ENCODE measurements at places on chromosomes 5 and 9.

GRCh38 chr5:40413743-40414142, 266.0 kb upstream of the PTGER4 start:
- DNase-seq = no peak

- DNase-seq = no peak
Observed at GRCh38 chr5:3324421-3325101, 271.1 kb upstream of the IRX1 start.

DNA sequence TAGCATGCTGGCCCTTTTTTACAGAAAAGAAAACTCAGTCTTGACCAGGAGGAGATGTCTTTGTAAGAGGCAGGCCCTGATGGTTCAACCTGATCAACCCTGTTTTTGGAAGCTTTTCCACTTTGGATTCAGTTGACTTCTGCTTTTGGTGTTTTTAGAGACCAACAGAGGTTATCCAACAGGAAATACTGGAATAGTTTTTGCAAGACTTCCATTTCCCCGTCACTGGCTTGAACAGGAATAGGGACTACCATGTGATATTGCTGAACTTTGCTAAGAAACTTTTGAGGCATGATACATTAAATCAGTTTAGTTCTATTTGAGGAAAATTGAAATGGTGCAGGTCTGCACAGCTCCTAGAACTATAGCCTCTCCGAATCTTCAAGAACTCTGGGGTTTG, 17.1 kb upstream of the DAB2 start:
- no peak for DNase-seq

DNA sequence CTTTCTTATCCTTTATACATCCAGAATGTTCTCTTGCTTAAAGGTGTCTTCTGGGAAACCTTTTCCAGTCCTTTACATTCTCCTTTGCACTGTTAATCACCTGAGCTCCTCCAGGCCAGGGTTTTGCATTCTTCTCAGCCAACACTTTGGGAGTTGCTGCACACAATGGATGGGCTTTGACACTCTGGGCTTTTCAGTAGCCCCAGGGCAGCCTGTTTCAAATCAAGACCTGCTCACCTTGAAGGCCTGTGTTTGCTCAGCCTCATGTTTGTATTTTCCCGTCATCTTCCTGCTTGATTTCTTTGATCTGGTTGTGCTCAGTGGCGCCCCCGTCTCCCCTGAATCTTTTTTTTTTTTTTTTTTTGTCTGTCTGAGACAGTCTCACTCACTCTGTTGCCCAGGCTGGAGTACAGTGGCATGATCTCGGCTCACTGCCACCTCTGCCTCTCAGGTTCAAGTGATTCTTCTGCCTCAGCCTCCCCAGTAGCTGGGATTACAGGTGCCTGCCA, 41.0 kb downstream of the DMRT1 start:
- no peak for DNase-seq

DNA sequence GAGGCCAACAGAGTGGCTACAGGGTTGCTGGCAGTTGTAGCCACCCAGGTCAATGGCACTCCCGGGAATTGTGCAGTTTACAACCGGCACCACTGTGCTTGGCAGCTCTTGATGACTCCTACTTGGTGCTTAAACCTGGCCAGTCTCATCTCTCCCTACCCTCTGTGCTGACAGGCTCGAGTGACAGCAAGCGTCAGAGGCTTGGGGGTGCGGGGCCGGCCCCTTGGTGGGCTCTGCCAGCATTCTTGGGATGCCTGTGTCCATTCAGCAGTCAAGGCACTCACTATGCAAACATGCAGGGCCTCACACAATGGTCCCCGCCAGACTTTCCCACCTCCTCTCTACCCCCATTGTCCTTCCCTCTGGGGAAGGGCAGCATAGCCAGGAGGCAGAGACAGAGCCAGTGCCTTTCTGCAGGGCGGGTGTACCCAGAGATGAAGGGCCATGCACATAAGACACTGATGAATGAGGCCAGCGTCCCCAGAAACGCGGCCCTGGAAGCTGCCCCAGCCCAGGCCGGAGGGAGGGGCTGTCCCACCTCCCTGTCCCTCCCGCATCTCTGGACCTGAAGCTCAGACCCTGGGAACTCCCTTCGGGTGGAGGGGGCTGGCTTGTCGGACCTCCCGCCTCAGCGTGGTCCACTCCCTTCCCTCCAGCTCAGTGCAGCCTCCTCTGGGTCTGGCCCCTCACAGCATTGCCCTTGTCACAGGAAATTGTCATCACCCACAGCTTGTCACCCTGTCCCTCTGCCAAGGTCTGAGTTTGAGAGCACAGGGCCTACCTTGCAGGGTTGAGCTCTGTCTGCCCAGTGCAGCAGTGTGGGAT, 26.4 kb upstream of the NOTCH1 start:
- no peak for DNase-seq

- DNase-seq = no peak
Observed at GRCh38 chr5:19904766-19905165, 83.2 kb downstream of the CDH18 start.

DNA sequence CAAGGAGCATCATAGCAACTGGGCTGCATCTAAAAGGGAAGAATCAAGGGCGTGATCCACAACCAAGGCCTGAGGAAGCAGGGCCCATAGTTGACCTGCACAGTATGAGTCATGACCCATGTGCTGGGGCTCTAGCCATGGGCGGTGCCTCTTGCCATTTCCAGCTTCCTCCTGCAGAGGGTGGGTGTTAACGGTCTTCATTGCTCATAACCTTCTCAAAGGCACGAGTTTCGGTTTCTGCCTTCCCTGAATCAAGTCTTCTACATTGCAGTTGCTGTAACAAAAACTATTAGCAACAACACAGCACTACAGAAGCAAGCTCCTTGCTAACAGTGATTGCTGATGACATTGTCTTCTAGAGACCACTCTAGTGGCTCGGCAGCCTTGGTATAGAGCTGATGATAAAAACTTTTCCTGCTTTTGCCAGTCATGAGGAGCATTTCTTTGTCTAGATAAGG, 66.9 kb downstream of the CTSL start:
- no peak for DNase-seq

GRCh38 chr9:124665391-124666058, 105.6 kb downstream of the NR6A1 start:
- no peak for DNase-seq

DNA sequence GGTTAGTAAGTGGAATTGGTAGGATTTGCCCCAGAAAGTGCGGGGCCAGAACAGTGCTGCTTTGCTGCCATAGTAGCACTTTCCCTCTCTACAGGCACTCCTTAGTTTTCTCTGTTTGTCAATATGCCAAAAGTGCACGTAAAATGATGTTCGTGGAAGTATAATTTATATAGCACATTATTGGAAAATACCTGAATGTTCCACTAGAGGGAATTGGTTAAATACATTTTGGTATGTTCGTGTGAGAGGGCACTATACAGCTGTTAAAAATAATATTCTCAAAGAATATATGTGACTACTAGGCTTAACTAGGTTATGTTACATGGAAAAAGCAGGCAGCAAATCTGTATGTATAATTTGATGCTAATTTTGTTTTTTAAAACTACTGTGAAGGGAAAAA, 184.0 kb upstream of the GDNF start:
- DNase-seq = no peak

DNA sequence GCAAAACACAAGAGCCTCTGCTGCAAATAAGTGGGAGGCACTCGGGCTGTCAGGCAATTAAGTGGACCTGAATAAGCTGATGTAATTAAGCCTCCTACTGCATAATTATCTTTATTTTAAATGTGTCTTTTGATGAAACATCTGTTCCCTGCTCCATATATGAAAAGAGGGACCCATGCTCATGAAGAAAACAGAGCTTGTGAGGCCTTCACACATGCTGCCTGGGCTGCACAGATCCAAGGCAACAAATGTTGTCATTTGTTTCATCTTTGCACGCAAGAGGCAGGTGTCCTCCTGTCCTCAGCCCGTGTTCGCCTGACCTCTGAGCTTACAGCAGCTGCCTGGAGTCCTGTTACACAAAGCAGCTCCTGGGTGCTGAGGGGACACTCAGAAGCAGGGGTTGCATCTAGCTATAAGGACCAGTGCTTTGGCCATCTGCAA, 381.1 kb downstream of the ZNF608 start:
- no peak for DNase-seq

- DNase-seq = no peak
Observed at GRCh38 chr9:35771075-35771433, 17.0 kb upstream of the MSMP start.

DNA sequence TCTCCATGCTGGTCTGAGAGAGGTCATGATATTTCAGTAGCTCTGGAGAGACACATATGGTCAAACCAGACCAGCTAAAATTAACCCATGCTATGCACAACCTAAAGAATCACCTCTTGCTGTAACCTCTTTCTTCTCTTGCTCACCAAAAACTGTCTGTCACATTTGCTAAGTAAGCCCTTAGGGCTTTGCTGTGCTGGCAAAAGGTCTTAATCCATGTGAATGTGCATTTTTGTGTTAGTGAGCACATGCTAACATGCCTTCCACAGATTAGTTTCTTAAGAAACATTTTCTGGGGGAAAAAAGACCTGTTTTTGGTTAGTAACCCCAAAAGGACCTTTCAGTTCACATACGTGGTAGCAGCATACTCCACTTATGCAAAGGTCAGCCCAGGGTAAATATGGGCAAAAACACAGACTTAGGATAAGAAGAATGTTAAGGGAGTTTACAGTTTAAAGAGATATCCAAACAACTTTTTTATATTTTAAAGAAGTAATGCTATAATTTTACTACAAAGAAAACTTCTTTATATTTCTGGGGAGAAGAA, 124.2 kb upstream of the CCDC152 start:
- no peak for DNase-seq

DNA sequence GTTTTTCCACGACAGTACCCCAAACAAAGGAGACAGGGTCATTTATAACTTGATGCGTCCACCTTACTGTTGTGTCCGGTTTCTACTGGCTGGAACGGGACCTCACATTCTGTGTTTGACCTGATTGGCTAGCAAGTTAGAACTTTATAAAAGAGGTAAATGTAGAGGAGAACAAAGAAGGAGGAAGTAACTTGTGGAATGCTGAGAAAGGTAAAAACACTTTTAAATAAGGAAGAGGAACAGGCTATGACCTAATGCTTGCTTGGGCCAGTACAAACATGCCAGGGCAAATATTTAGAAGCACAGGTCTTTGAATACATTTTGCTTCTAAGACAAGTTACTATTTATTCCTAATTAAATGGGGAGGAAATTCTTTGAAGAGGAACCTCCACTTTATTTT, 251.6 kb downstream of the KIAA0825 start:
- no peak for DNase-seq

DNA sequence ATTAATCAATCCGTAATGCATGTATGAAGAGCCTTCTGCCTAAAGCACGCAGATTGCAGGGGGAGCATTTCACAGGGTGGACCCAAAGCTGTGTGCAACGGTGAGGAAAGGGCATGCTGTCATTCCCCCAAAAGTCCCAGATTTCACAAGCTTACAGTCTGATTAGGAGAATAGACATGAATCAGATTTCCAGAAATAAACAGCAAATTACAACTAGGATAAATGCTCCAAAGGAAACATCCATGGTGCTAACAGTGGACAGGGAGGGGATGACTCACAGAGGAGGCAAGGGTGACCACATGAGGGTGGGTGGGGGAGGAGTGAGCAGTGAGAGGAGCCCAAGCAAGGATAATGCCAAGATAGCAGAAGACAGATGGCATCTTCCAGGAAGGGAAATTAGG, 258.4 kb upstream of the TAS2R1 start:
- DNase-seq = no peak

- no peak for DNase-seq
Observed at GRCh38 chr5:126513703-126514102, 81.3 kb downstream of the ALDH7A1 start.

GRCh38 chr5:57360871-57361270, 121.7 kb downstream of the ACTBL2 start:
- DNase-seq = no peak

DNA sequence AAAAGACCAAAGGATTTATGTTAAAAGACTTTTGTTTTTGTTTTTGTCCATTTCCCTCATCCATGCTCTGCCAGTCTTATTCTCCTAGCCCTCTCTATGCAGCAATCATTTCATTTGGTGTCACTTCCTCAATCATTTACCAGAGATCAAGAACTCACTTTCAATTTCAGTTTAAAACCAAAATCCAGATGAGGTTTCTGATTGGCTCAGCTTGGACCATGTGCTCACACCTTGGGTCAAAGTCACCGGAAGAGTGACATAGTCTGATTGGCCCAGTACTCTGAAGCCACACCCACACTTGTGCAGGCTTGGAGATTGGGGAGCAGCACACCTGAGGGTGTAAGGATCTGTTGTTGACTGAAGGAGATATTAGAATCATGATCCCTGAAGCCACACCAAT, 79.6 kb downstream of the TLR4 start:
- no peak for DNase-seq

- no peak for DNase-seq
Observed at GRCh38 chr9:68861436-68861835, 152.5 kb downstream of the PRKACG start.

DNA sequence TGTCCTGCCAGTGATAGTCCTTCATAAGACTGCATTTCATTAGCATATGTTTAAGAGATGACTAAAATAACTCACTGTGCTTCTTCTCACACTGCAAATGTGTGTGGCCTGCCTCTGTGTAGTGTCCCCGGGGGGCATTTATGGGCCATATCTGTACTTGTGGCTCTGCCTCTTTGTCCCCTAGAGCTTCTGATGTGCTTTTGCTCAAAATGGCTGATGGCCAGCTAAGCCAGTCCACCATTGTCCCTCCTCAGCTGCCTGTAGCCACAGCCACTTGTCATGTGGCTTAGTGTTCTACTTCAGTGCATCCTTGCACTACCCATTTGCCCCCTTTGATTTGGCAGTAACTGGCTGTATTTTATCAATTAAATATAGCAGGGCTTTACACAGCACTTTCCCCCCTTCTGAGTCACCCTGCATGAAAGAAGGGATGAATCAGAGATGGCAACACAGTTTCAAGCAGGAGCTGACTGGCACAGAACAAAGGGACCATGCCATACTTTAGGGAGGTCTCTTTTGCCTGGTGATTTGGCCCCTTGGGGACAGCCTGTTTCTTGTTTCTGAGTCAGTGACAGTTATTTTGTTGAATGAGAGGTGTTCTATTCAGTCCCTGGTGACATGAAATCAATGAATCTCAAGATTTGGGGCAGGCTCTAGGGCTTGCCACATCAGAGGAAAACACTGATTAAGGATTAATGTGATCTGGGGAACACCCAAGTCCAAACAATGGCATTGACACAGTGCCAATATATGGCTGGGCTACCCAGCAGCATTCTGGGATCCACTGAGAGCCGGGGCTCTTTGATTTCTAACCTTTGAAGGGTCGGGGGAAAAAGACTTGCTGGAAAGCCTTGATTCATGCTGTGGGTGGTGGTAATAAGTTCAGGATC, 245.5 kb downstream of the SMARCA2 start:
- no peak for DNase-seq

GRCh38 chr9:4700932-4701331, 21.6 kb downstream of the CDC37L1 start:
- DNase-seq = no peak

DNA sequence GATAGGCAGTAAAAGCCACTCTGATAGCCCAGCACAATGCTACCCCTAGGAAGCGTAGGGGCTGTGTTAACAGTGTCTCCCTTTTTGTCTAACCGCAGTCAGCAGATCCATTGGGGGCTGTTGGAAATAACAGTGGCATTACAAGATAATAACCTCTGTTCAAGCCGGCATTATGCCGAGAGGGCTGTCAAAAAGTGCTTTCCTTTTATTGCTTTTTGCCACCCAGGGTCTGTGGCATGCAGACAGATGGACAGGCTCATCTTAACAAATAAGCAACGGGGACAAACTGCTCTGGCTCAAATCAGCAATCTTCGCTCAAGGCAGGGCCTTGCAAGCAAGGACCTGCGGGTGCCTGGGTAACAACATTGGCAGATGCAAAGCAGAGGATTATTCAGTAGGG, 123.3 kb downstream of the TLR4 start:
- DNase-seq = no peak

- DNase-seq = peak; percentile 87
Observed at GRCh38 chr5:172412724-172413286, 41.5 kb downstream of the SH3PXD2B start.
